ENCODE measurements at places on chromosomes 6 and 20.

- DNase-seq, result no peak
These were observed 524.8 kb upstream of the ID4 start for GRCh38 chr6:19312241-19312978.

GRCh38 chr6:1639430-1639829, 29.7 kb downstream of the FOXC1 start:
- no peak for DNase-seq

GRCh38 chr6:162014069-162014811, 713.3 kb downstream of the PRKN start:
- no peak for DNase-seq

- no peak for DNase-seq
These were observed 67.8 kb upstream of the TAB2 start for GRCh38 chr6:149249370-149250357.

- peak; percentile 12 for DNase-seq
These were observed 48.7 kb downstream of the PDYN start for GRCh38 chr20:1945134-1945618.

- DNase-seq, result no peak
These were observed 28.5 kb downstream of the KDM1B start for GRCh38 chr6:18183766-18184165.
